ENCODE measurements at places on chromosomes 5 and 9.
A peak's percentile ranks its signal among the peaks of the same experiment; 100 is the strongest.

DNA sequence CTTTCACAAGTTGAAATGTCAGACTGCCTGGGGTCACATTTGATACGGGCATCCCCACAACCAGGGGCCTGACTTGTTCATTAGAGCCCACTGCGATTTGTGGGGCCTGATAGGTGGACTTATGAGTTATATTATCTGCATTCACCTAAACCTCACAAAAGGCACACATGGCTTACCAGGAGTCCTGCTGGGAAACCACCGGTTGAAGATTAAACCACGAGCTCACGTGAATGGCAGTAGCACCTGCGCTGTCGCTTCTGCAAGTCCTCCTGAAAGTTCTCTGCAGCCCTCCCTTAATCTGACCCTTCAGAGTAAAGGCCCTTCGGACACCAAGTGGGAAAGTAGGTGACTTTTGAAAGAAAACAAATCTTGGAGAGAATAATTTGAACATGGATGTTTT, 68.9 kb downstream of the PPIC start:
- ATAC-seq, result peak; percentile 79

DNA sequence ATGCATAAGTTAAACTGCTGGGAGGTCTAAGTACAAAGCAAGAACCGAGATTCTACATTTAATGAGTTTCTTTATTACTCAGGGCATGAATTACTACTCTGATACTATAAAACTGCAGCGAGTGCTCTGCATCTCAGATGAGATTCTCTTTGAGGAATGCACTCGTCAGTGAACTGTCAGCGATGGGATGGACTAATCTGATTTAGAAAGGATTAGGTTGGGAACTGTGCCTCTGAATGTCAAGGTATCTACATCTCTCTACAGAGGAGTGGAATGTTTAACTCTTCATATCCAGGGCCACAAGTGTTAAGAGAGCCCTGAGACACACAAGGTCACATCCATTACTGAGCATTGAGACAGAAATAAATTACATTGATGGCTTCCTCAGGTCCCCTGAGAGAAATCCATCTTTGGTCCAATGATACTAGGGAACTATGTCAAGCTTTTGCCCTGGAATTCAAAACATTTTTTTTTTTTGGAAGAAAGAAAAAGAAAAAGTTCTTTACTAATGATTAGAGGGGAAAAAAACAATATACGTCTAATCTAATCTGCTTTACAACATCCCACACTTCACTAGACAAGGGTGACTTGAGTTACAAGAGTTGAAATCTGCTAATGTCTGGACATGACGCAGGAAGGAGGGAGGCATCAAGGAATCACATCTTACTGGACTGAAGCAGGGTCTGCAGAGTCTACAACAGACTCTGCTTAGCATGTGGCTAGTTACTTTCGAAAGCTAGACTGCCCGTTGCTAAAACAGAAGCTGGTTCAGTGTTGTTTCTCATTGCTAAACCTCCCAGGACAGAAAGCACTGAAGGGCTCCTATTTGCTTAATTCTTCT, 270.0 kb upstream of the TLE4 start:
- no peak for ATAC-seq

DNA sequence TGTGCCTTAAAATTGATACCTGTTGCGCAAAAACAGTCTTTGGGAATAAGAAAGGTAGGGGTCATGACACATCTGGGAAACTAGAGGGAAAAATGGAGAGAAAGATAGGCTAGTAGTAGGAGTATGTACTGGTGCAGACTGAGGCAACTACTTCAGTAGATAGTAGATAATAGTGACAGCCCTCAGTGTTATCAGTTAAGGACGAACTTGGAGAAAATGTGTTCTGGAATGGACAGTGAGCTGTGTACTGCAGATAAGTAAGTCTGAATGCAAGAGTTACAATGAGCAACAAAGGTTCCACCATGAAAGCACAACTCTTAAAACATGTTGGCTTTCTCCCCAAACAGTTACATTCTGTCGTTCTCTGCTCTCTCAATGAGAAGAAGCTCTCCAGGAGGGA, 6.5 kb upstream of the INSL6 start:
- ATAC-seq, result no peak

DNA sequence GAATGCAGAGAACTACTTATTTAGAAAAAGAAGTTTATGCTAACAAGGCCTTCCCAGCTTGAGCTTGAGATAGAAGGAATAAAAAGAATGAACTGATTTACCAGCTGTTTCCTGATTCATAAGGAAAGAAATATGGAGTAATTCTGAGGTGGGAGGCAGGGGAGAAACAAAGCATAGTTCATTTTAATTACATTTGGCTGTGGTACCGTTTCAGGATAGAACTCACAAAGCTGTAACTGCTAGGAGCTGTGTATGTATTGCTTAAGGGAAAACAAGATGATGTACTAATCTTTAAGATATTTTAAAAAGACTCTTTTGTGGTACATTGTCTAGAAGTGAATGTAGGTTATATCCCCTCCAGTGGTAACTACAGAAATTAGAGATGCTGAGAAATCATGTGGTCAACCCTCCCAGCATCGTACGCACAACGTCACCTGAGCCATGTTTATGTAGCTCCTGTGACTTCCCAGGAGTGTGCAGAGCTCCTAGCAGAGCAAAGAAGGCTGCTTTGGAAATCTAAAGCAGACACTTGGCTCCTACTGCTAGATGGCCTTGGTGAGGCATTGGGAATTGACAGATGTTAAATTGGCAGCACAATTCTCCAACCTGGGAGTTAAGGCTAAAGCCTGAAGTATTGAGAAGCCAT, 208.3 kb upstream of the VLDLR start:
- peak; percentile 47 for ATAC-seq

- no peak for ATAC-seq
Measured at GRCh38 chr5:136423944-136424606, 58.7 kb upstream of the TRPC7 start.

All from stimulated activated memory B cell treated with anti-CD40 and anti-IgM and Interleukin-4, amounts not matched to agents 10 μg/mL and 1 μg/mL and 100 μg/mL, for 72 hours (primary cell).